CD4-positive, alpha-beta T cell treated with Interleukin-21 for 1 hour (primary cell): ENCODE measurements at places on chromosomes 16 and 17.

DNA sequence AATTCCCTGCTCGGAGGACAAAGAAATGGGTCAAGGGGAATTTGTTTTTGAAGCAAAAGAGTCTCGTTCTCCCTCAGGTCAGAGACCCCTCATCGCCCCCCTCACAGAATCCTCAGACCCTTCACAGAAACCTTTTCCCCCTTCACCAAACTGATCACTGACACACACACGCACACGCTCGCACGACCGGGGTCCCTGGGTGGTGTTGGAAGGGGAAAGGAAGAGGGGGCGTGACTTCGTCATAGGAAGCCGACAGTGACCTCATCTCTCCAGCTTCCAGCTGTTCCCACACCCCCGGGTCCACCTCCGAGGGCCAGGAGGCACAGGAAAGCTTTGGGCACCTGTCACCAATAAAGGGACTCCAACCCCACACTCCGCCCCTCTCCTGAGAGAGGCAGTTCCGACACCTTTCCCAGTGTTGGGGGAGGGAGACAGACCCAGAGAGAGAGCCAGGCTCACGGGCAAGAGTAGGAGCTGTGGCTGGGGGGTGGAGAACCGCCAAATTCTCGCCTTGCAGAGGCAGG lies 1.2 kb downstream of the ASGR1 start:
- no peak for DNase-seq

- DNase-seq, result no peak
These were observed 164.1 kb downstream of the CMIP start for GRCh38 chr16:81608523-81609209.

DNA sequence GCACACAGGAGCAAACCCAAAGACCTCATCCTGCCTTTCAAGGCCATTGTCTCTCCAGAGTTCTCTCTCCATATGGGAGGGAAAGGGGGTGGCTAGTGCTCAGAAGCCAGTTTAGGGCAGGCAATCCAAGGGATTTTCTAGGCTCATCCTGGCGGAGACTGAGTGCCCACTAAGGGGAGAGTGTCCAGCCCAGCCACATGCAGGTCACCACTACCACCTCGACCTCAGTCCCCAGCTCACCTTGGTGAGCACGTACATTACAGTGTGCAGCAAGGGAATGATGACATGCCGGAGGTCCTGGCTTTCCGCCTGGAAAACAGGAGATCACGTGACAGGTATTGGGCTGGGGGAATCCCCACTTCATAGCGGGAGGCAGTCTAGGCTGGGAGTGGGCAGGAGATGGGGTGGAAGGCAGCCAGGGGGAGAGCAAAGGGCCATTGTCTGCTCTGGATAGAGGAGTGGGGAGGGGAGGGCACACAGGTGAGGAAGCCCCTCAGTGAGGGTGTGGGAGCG lies 29.9 kb downstream of the PIK3R6 start:
- DNase-seq, result no peak

- no peak for DNase-seq
These were observed 36.2 kb upstream of the CLEC3A start for GRCh38 chr16:77986011-77986740.

GRCh38 chr17:32523017-32523680 lies 36.4 kb downstream of the CDK5R1 start:
- peak; percentile 56 for DNase-seq

DNA sequence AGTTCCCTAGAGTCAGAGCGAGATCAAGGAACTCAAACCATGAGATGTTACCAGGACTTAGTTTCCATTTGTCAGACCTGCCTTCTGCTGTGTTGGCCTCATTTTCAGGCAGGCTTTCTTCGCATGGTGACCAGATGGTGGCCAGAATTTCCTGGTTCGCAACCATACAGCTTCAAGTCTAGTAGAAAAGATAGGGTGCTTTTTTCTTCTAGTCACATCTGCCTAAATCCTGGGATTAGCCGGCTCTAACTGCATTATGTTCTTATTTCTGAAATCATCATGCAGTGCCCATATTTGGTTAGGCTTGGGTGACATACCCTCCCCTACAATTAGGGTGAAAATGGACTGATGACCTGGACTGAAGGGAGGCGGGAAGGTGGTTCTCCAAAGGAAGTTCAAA lies 131.5 kb downstream of the SHISA9 start:
- no peak for DNase-seq

- DNase-seq, result no peak
These were observed 80.8 kb upstream of the NOL11 start for GRCh38 chr17:67636834-67637520.

- DNase-seq, result no peak
These were observed 39.0 kb downstream of the IQCK start for GRCh38 chr16:19757026-19757425.

DNA sequence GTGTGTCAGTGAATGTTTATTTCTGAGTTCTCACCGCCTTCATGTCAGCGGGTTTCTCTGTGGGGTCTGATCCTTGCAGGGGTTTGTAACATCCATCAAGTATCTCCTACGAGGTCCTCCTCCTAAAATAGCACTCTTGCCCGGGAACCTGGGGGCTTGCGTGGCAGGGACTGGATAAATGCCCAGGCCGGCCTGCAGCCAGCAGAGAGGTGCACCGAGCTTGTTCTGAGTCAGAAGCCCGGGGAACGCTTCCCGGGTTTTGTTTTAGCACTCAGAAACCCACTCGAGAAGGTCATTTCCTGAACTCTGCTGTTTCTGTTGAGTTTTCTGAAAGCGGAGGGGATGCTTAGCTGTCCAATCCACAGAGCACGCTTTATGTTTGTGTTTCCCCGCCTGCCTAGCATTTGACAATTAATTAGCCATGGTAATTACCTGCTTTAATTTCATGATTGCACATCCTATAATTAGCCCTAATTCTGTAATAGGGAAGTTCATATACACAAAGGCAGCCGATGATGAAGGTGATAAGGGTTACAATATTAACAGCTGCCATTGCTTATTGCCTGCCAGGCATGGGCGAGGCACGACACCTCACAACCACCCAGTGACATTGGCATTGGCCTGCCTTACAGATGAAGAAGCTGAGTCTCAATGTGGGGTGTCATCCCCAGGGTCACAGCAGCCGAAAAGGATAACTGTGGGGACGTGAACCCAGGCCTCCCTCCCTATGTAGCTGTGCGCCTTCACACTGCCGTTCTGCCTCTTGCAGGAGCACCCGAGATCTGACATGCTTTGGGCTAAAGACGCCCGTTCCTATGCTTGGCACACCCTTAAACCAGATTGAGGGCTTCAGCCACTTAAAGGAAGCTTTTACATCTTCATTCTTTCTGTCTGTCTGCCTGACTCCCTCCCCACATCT lies 333.1 kb downstream of the CPPED1 start:
- no peak for DNase-seq

DNA sequence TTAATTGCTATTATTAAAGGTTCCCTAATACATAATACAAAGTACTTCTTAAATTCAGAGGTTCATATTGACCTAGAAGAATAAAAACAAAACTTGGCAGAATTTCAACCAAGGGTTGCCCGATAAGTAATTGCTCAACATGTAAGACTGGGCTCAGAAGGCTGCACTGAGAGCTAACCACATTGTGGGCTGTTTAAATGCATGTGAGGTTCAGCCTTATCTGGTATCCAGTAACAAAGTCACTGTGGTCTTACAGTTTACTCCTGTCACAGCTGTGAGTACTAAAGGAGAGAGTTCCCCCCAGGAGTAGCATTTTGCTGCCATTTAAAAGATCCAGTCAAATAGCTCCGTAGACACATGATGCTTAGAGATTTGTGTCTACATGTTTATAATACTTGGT lies 1.6 kb upstream of the DHRS11 start:
- no peak for DNase-seq

GRCh38 chr17:2176499-2177169 lies 121.7 kb downstream of the HIC1 start:
- DNase-seq, result no peak

DNA sequence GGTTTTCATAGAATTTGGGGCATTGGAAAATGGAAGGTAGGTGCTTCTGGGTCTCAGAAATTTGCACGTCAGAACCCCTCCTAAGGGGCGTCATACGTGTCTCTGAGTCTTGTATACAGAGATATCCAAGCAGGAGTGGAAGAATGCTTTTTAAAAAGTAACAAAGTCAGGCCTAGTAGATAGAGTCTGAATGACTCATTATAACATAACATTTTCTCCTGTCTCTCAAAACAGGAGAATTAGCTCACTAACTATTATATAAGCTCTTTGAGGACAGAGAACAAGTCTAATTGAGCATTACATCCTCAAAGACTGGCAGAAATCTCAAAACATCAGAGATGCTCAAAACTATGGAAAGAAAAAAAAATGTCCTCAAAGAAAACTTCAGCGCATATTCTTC lies 86.1 kb upstream of the CCL2 start:
- DNase-seq, result no peak

DNA sequence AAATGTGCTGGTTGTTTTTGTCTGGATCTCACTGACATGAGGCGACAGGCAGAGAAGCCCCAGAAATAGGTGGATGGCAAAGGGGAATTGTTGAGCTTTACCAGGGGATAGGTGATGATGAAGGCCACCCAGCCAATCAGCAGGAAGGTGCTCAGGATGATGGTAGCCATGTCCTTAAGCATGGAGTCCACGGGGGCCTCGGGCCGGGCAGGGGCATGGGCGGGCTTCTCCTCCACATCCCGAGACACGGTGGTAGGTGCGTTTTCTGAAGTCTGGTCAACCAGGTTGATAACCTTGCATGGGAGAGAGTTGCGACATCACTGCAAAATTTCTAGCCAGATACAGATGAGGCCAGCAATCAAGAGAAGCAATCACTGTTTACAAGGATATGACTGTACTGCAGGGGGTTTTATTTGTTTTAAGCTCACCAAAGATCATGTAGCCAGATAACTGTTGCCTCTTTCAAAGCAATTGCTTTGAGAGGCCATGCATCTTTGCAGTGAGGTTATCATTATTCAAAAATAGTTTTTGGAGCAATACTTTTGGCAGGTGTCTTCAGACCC lies 37.3 kb upstream of the ICAM2 start:
- DNase-seq, result no peak

DNA sequence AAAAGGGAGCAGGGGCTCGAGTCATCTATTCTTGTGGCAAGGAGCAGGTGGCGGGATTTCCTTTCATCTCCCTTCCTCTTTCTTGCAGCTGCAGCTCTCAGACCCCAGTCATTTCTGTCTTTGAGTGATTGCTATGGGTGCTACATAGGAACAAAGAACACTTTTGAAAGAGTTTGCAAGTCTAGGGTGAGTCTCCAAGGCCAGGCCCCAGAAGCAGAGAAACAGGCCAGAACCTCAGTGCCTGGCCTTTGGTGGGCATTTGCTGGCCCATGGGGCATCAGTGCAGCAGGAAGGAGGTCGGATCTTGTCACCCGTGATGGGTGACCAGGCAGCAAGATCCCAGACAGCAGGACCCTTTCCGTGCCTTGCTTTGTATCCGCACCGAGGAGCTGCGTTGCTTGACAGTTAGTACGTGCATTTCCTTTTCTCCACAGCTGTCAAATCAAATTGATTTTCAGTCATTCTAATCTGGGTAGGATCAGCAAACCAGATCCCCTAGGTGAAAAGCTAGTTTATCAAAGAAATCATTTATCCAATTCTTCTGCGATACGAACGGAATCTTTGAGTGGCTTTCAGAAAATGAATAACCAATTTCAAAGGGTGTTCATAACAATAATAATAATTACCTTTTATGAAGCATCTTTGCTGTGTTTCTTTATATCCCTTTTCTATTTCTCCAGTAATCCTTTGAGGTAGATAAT lies 244.6 kb upstream of the MAF start:
- no peak for DNase-seq

DNA sequence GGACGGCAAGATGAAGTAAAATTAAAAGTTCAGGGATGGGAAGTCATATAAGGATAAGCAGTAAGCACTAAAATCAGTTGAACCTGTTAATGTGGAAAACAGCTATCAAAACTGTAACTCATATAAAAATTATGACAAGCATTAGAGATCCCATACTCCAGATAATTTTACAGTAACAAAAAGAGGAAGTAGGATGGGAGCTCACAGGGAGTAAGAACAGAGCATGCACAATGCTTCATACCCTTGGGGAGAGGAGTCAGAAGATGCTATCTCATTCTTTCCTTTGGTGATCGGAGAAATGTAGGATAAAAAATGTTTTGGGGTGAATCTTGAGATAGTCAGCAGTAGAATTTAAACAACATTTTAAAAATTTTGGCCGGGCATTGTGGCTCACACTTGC lies 164.7 kb upstream of the CACNG5 start:
- DNase-seq, result no peak

GRCh38 chr16:1777375-1778199 lies 4.7 kb upstream of the MRPS34 start:
- no peak for DNase-seq

DNA sequence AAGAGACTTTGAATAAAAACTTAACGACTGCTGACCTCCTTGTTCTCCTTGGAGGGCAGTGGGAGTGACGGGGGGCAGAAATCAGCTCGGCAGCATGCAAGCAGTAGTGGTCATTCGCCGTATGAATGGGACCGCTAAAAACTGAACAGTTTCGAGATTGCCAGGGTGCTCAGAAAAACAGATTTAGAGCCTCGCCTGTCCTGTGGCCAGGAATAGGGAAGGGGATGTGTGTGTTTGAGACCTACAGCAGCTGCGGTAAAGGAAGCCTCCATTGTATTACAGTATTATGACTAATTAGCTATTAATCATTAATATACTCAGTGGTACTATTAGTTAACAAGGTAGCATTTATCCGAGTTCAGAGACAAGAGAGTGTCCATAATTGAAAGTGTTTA lies 670 bp upstream of the ZNF652 start:
- peak; percentile 10 for DNase-seq

GRCh38 chr16:85546585-85547447 lies 66.3 kb upstream of the GSE1 start:
- no peak for DNase-seq

DNA sequence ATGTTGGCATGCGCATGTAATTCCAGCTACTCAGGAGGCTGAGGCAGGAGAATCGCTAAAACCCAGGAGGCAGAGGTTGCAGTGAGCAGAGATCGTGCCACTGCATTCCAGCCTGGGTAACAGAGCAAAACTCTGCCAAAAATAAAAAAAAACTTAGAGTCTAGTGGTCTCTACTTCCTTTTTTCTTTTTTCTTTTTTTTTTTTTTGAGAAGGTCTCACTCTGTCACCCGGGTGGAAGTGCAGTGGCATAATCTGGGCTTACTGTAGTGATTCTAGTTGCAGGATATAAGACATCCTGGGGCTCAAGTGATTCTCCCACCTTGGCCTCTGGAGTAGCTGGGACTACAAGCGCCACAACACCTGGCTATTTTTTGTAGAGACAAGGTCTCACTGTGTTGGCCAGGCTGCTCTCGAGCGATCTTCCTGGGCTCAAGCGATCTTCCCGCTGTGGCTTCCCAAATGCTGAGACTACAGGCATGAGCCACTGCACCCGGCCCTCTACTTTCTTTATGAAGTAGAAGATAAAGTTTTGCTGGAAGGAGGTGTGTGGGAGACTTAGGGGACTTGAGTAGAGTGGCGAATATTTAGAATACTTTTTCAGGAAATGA lies 47.9 kb upstream of the TAOK1 start:
- no peak for DNase-seq

GRCh38 chr17:4840893-4841242 lies 7.7 kb downstream of the MINK1 start:
- no peak for DNase-seq
